ENCODE measurements at places on chromosomes 4 and X. TPM values are rescaled to one million over a fixed set of nuclear protein-coding genes. Genes with fewer than 3 reads are reported as not detected.

Gene MAGEC1
- not detected for total RNA-seq

Gene GDPD2
- total RNA-seq = not detected

Gene HSFX1
- 0.64 TPM for total RNA-seq

Gene NDNF
- 7.6 TPM for total RNA-seq

DNA sequence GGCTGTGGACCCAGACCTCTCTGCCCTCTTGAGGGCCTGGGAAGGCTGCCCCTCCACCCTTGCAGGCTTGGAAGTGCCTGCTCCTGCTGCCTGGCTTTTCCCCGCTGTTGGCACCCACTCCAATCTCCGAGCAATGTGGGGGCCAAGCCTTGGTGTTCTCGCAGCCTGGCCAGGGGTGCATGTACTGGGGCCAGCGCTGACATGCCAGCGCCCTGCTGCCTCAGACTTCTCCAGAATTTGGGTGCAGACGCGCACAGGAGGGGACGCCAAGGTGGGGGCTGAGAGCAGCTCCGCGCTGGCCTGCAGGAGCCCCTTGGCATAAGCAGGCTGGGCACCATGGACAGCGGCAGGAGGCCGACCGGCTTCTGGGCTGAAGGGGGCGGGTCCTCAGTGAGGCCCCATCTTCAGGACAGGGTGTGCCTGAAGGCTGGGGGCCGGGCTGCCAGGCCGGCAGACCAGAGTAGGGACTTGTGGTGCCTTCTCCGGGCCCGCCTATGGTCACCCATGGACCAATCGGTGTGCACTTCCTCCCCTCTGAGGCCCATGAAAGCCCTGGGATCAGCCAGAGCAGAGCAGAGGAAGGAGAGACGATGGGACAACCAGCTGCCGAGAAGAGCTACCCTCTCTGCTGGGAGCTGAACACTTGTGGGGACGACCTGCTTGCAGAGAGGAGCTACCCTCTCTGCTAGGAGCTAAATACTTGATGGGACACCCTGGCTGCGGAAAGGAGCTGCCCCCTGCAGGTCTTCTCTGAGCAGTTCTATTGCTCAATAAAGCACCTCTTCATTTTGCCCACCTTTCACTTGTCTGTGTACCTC, 118.3 kb downstream of the DNAAF6 start:
- DNase-seq = peak; percentile 16

GRCh38 chrX:114038358-114038757, 545.5 kb upstream of the HTR2C start:
- DNase-seq = no peak

DNA sequence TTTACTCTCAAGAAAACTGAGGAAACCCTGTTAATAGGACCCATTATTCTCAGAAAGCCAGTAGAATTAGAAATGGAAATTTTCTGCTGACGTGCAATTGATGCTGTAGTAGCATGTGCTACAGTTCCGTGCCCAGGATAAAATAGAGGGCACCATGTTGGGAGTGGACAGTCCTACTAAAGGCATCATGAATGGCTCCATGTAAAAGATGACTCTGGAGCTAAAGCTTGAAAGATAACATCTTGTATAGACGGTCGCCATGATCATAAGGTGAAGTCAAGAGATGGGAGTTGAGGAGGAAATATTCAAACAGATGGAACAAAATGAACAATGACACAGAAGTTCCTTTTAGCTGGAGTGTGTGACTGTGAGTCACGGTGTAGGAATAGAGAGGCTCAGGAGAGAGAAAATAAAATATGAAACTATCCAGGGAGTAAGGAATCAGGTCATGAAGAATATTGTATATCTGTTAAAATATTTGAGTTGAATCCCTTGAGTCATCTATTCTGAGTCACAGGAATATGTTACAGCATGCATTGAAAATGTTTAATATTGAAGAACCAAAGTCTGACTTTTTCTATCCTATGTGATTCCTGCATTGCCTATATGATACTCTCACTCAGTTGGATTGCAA, 31.8 kb downstream of the ANXA10 start:
- DNase-seq = no peak

GRCh38 chr4:93759506-93759905, 69.0 kb upstream of the ATOH1 start:
- DNase-seq = no peak

DNA sequence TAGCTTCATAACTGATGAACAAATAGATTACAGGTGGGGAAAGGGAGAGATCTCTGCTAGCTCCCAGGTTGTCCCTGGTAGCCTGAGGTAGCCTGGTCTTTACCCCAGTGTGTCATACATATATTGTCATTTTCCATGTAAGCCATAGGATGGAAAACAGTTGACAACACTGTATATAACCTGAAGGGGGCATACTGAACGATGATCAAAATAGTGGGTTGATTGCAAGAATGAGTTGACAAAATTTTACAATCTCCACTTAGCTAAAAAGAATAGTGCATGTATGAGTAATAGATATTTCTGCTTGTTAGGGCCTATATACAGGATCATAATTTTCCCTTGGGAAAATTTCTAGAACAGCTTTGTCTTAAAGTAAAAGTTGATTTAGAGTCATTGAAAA, 304.1 kb upstream of the HAND2 start:
- DNase-seq = no peak

DNA sequence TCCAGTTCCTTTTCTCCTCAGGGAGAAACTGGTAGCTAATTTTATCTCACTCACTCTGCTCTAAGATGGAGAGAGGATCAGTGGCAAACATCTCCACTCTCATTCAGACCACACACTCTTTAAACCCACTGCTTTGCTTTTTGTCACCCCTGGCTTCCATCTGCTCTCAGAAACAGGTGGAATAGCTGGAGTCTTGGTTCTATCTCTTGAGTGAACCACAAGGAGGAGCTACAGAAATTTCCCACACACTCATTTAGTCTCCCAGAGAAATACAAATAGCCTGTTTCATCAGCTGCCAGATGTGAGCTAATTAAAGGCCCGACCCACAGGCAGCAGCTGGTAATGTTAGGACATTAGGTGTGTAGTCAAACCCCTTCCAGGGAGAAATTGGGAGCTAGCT, 96.6 kb downstream of the STPG2 start:
- no peak for DNase-seq

- no peak for DNase-seq
Observed at GRCh38 chrX:13284570-13284969, 35.3 kb downstream of the ATXN3L start.

- DNase-seq = no peak
Observed at GRCh38 chr4:25113915-25114904, 46.0 kb downstream of the SEPSECS start.

- DNase-seq = no peak
Observed at GRCh38 chrX:144265641-144266040, 381.8 kb downstream of the UBE2NL start.

DNA sequence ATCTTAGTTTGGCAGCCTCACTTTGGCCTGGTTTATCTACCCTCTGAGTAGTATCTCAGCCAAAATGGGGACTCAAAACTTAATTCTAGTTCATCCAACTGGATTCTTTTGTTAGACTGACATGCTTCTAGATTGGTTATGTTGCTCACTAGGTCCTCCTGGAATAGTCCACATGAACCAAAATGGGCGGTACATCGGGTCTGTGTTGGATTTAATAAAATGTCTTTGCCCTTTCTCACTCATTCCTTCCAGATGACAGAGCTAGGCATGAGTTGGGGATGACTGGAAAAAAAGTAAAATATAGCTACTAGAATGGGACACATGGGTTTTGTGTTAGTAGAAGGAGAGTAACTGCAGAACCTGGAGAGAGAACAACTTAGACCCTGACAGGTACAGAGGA, 247.9 kb downstream of the CCSER1 start:
- no peak for DNase-seq

DNA sequence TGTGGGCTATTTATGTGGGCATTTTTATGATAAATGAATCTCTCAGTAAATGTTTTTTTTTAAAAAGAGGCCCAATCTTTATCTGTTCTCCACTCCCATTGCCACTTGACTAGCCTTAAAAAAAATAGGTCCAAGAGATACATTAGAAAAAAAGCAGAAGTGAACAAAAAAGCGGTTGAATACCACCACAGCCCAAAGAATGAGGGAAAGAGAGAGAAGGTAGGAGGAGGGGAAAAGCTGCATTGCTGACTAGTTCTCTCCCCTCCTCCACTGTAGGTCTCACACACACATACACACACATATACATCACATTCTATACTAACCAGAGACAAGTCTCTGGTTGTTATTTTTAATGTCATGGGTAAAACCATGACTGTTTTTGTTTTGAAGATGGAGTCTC, 95.8 kb upstream of the IL13RA1 start:
- DNase-seq = no peak

Measured in psoas muscle (tissue), 8 donors.